H9 (cell line): ENCODE measurements at places on chromosomes 4 and X.

GRCh38 chr4:132619968-132620367, 529.1 kb upstream of the PCDH10 start:
- no peak for DNase-seq

- DNase-seq, result no peak
Observed at GRCh38 chrX:139892512-139892911, 40.3 kb downstream of the ATP11C start.

- no peak for DNase-seq
Observed at GRCh38 chr4:163400911-163401310, 57.2 kb downstream of the NPY5R start.

- no peak for DNase-seq
Observed at GRCh38 chr4:21973850-21974249, 25.3 kb upstream of the KCNIP4 start.

- no peak for DNase-seq
Observed at GRCh38 chrX:154712781-154713740, 37.8 kb downstream of the GAB3 start.

GRCh38 chr4:145670422-145670821, 9.5 kb upstream of the C4orf51 start:
- no peak for DNase-seq

- no peak for DNase-seq
Observed at GRCh38 chr4:22338796-22339195, 177.1 kb downstream of the ADGRA3 start.

DNA sequence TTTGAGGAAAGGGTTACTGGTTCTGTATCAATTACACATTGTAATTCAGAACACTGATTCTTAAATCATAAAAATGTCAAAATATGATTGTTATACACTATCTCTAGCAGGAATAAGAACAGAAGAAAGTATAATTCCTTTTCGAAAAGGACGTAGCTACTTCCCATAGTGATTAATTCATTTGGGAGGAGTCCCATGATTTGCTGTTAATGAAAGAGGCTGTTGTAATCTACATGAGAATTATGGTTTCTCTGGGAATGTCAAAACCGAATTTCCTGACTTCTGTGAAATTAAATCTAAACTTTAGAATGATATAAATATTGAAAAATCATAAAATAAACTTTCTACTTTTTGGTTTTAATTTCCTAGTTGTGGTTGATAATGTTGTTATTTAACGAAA, 191.1 kb upstream of the ETNPPL start:
- no peak for DNase-seq

GRCh38 chr4:42914937-42915336, 22.4 kb downstream of the GRXCR1 start:
- no peak for DNase-seq

GRCh38 chr4:163747886-163748285, 253.4 kb downstream of the TMA16 start:
- DNase-seq, result no peak

GRCh38 chr4:112753333-112753732, 116.4 kb downstream of the LARP7 start:
- DNase-seq, result no peak

DNA sequence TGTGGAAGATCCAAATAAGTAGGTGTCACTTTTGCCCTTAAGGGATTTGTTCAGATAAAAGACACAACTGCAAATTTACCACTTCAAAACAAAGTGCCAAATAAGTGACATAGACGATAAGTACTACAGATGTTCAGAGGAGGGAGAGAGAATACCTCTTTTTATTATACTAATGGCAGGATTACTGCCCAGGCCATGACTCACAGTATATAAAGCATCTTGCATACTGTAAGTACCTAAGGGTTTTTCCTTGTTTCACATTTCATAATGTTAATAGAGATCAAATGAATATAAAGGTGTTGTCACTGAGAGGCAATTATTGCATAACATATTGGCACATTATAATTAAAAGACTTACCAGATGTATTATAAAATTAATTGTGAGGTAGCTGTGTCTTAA, 46.4 kb downstream of the PTPN13 start:
- DNase-seq, result no peak

GRCh38 chrX:40107291-40108161, 9.8 kb upstream of the BCOR start:
- DNase-seq, result peak; percentile 79

DNA sequence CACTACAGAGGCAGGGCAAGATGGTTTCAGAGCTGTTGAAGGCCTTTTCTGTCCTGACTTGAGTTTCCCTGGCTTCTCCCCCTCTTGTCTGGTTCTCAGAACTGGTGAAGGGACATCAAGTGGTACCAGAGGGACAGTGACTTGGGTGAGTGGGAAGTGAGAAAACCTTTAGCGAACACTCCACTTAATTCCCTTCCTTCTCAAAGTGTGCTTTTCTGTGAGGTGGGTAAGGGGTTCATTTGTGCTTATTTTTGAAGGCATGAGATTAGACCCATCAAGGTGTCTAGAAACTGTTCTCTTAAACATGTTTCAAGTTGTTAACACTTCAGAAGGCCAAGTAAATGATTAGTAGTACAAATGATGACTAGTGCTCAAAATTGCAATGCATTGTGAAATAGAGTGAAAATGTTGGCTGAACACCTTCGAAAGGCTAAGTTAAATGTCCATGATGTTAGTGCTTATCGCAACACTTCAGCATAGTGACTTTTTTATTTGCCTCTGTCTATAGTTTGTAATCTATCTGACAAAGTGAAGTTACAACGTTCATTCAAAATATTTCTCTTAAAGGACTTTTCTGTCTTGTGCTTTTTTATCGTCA, 2.8 kb downstream of the AREG start:
- DNase-seq, result no peak

GRCh38 chr4:94623126-94623911, 134.4 kb upstream of the BMPR1B start:
- no peak for DNase-seq

GRCh38 chr4:136246876-136247275, 1285.4 kb downstream of the PCDH18 start:
- DNase-seq, result no peak

- no peak for DNase-seq
Observed at GRCh38 chr4:78938474-78938867, 767 bp downstream of the PAQR3 start.

- no peak for DNase-seq
Observed at GRCh38 chr4:159150821-159151390, 48.0 kb downstream of the RAPGEF2 start.

DNA sequence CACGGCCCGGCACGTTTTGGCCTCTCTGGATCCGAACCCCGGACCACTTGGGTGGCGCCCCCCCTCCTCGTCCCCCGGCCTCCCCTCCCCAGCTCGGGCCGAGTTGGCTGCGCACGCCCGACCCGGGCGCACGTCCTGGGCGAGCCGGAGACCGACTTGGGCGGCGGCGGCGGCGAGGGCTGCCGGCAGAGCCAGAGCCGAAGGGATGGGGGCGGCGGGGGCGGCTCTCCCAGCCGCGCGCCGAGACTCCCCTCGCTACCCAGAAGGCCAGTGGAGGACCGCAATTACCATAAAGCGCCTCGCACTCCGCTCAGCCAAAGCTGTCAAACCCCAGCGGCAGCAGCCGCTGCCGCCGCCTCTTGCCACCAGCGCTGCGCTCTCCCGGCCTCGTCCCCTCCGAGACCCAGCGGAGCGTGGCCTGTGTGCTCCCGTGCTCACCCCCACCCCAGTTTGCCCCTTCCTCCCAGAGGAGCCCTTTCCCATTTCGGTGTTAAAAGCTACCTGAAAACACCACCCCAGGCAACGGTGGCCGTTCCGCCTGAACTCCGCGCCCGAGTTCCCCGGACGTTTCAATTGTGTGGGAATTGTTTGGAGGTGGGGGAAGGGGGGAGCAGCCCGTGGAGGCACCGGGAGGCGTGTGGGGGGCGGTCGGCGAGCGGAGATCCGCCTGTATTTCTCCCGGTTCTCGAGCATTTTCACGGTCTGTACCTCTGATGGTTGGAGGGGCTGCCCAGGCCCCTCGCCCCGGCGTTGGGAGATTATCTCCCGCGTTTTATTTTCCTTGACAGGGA, 701 bp upstream of the BCOR start:
- DNase-seq, result peak; percentile 80

DNA sequence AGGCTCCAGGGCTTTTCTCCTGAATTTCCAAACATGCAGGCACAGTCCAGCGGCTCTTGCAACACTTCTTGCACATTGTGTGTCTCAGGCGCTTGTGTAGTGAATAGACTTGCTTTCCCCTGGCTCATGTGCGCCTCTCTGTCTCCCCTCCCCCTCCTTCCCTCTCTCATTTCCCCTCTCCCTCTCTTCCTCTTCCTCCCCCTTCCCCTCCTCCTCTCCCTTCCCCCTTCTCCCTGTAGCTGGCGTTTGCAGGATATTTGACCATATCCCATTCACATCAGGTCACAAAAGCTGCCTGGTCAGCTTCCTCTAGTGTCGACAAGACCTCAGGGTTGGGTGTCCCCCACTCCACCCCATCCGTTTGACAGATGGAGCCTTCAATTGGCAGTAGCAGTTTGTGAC, 2.4 kb downstream of the CHST7 start:
- DNase-seq, result no peak

DNA sequence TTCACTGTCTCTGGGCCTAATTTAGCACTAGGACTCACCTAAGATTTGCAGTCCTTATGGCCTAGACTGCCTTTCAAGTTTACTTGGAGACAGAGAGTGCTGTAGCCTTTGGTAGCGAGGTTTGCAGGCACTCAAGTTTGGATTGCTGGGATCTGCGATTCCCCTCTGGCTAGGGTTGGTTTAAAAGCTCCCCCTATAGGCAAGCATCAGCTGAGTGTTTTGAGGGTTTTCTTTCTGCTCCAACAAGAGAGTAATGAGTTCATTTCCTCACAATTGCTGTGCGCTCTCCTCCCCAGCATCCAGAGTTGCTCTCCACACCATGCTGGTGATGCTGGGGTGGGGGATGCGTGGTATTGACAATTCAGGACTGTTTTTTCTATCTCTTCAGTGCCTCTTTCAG, 206.9 kb downstream of the GLUD2 start:
- peak; percentile 36 for DNase-seq

DNA sequence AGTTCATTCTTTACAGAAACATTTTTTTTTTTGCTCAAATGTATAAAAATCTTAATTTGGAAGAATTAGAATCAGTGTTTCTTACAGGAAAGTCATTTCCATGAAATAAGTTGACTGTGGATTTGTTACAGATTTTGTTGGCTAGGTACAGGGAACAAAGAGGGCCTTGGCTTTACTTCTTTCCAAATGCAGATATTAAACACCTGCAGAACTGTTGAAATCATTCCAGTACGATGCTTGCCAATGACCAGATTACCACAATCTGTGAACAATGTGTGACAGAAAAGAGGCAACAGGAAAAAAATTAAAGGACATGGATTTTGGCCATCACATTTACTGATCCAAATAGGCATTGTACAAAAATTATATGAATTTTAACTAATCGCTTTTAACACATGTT, 70.8 kb downstream of the ANXA10 start:
- no peak for DNase-seq

GRCh38 chr4:1945124-1945895, 63.5 kb downstream of the NELFA start:
- DNase-seq, result no peak

DNA sequence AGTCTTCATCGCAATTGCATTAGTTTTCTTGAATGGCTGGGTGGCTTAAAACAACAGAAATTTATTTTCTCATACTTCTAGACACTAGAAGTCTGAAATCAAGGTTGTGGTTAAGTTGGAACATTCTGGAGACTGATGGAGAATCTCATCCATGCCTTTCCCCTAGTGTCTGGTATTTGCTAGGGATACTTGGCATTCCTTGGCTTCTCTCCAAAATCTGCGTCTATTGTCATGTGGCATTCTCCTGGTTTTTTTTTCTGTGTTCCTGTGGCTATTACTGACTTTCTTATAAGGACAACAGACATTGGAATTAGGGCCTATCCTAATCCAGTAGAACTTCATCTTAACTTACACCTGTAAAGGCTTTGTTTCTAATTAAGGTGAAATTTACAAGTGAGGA, 272.8 kb upstream of the EPHA5 start:
- peak; percentile 44 for DNase-seq

- DNase-seq, result no peak
Observed at GRCh38 chr4:113674733-113675132, 86.8 kb downstream of the CAMK2D start.

DNA sequence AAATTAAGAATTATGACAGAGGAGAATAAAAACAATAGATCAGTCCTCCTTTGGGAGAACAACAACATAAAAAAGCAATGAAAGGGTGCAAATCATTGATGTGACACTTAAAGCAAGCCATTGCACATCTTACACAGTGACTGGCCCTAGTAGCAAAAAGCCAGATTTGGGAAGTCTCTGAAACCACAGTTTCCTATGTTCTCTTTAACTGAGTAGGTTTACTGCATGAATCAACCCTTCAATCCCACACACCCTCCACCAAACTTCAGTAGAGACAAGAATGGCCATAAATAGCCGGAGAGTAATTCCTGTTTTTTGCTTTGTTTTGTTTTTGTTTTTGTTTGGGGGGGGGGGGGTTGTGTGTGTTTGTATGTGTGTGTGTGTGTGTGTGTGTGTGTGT, 180.8 kb downstream of the VEGFC start:
- no peak for DNase-seq

DNA sequence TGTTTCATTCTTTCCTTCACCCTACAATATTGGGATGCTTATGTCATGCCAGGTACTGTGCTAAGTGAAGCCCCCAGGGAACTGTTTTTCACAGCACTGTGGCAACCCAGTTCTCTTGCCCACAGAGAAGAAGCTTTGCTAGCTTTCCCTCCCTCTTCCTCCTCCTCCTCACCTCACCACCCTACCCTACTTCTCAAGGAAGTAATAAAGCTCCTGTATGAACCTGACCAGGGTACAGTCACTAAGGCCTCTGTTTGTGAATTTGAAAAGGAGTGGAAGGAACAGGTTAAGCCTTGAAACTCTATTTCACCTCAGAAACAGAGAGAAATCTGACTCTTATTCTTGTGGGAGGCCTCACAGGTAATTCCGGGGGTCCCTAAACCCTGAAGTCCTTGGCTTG, 219.4 kb upstream of the RADX start:
- DNase-seq, result no peak

DNA sequence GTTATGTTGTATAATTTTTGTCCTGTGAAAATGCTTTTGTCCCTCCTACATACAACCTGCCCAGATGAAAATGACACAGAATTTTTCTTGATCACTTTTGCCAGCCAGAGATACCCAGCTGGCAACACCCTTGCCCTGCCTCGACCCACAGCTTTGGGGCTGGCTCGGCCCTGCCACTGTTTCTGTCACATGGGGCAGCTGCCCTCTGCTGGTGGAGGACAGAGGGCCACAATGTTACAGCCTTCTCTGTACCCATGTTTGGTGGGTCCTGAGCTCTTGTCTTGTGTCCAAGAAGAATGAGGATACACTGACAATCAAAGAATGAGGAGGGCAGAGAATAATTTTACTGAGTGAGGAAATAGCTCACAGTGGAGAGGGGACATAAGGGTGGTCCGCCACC, 31.1 kb downstream of the BMP15 start:
- peak; percentile 48 for DNase-seq

DNA sequence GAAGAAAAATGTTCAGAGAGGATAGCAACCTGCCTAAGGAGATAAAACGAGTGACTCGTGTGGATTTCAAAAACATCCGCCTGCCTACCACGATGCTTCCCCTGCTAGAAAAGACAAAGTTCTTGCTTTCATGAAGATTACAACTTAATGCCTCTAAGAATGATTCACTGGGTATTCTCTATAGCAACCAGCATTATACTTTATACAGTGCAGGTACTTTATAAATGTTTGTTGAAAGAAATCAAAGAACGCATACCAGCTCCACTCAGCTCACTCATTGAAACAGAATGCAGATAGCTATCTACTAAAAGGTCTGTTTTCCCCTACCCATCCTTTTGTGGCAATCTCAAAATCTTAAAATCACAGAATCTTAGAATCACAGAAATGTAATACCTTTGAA, 33.7 kb downstream of the GASK1B start:
- no peak for DNase-seq
